ENCODE measurements at places on chromosomes 2 and 18.

GRCh38 chr2:148402786-148403185 lies 241.8 kb upstream of the EPC2 start:
- DNase-seq, result no peak

DNA sequence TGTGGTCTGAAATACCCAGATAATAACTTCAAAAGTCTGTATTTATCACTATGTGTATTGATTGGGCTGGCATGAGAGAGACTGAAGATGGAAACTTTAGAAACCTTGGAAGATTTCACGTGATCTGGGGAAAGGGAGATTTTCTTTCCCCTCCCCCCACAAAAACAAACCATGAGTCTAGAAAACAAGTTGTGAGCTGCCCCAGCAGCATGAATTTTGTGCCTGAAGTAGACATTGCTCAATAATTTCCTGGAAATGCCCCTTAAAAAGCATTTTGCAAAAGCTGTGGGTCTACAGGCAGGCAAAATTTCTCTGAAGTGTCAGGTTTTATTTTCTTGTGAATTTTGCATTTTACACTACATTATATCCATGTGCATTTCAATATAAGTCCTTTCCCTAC lies 101.8 kb downstream of the ETAA1 start:
- DNase-seq, result no peak

- DNase-seq, result peak; percentile 13
These were observed 37.1 kb downstream of the NEMP2 start for GRCh38 chr2:190497428-190497827.

- DNase-seq, result no peak
These were observed 61.7 kb upstream of the WIPF1 start for GRCh38 chr2:174659069-174659900.

- peak; percentile 85 for DNase-seq
These were observed 129.7 kb downstream of the TGIF1 start for GRCh38 chr18:3579701-3580100.

DNA sequence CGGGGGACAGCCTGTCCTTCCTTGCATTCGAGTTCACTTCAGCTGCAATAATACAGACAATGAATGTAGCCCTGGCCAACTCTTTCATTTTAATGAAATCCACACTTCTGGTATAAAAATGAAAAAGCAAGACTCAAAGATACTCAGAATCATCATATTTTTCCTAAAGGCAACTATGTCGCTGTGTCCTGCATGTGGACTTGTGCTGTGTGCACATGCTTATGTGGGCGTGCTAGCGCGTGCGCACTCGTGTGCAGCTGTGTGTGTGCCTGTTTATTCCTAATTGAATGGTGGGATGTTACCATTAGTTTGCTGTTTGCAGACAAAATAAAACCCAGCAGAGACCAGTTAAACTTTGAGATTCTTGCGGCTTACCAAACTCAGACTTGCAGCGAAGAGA lies 49.6 kb downstream of the SMIM21 start:
- DNase-seq, result no peak

- no peak for DNase-seq
These were observed 17.4 kb downstream of the SLC38A11 start for GRCh38 chr2:164937864-164938401.

GRCh38 chr18:61530681-61531080 lies 197.5 kb downstream of the CDH20 start:
- no peak for DNase-seq

DNA sequence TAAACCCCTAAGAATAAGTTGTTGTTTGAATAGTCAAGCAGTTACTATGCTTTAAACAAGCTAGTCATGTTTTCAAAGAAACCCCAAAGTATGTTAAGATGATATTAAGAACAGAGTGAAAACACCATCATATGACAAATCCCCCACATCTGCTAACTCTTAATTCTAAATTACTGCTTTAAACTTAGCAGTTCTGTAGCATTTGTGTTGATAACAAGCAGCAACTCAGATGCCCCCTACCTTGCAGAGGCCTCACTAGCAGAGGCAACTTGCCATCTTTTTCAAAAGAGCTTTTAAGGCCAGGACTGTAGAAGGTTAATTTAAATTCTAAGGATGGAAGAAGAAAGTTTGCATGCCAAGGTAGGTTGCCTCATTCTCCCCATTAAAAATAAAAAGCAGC lies 376.2 kb downstream of the SETBP1 start:
- peak; percentile 46 for DNase-seq

DNA sequence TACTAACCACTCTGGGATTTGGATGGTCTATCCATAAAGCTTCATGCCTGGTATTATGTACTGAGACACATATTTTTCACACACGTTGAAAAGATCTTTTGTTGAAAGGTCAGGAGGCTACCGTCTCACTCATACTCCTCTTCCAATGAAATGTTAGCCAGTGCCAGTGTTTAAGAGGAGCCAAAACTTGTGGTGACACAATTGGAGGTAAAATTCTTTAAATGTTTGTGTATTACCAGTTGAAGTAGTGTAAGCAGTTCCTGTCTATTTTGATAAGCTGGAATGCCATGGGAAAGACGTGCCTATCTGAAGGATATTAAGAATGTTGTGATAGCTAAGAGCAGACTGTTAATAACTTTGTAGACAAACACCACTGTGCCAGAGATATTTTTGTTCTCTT lies 32.1 kb downstream of the MARCHF7 start:
- DNase-seq, result peak; percentile 17

- DNase-seq, result no peak
These were observed 25.7 kb downstream of the MTHFD2 start for GRCh38 chr2:74223941-74224770.

- no peak for DNase-seq
These were observed 232.7 kb downstream of the PRKCE start for GRCh38 chr2:45884126-45884525.

DNA sequence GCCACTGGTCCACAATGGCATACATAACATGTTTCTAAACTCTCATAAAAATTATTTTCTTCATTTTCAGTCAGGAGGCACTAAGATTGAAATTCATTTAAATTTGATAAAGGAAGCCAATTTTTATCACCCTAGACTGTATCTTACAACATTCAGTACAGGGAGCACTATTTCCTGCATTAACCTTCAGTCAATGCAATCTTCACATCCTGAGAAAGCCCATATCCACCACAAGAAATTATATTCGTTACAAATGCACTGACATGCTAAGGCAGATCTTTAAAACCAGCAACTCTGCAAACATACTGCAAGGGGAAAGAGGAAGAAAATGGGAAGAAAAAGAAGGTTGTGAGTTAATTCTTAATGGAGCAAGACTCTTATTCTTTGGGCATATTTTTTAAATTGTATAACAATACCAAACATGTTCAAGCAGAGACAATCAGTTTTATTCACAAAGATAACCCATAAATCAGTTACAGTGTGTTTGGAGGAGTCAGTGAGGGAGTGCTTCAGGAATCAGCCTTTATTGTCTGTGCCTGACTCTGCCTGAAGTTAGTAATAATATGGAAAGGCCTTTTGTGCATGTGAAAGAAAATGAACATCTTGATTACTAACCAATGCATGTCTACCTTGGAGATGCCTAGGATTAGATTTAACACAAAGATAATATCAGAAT lies 370.1 kb downstream of the FBXO15 start:
- no peak for DNase-seq

DNA sequence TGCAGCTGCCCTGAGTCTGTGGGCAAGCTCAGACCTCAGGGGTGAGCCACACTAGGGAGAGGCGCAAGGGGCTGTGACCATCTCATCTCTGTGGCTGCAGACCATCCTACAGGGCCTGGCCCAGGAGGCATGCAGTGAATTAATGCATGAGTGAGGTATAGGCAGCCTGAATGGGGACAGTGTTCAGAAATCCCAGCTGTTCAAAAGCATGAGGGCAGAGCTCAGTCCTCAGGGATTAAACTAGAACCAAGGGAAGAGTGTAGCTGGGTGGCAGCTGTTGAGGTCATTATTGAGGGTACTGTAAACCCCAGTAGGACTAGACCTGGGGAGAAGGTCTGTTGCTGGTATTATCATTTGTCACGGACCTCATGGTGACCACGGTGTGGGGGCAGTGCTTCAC lies 17.0 kb downstream of the TMEM177 start:
- no peak for DNase-seq

- no peak for DNase-seq
These were observed 44.4 kb upstream of the TMEM163 start for GRCh38 chr2:134763164-134763710.

DNA sequence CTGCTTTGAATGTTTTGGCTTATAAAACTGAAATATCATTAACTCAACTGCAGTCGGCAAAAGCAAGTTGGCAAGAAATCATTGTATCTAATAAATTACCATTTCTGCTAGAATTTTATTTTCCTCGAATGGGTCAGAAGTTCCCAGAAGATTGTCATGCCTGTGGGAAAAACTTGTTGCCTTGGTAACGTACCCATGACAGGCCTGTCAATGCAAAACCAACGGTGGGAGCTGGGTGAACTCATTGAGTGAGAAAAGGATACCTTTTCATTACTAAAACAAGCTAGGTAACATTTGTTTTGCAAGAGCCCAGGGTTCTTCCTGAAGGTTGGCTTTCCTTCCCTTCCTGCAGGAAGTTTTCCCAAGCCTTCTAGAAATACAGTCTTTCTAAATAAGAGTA lies 9.5 kb downstream of the PLB1 start:
- DNase-seq, result no peak

- no peak for DNase-seq
These were observed 215.7 kb downstream of the IKZF2 start for GRCh38 chr2:212935752-212936151.

DNA sequence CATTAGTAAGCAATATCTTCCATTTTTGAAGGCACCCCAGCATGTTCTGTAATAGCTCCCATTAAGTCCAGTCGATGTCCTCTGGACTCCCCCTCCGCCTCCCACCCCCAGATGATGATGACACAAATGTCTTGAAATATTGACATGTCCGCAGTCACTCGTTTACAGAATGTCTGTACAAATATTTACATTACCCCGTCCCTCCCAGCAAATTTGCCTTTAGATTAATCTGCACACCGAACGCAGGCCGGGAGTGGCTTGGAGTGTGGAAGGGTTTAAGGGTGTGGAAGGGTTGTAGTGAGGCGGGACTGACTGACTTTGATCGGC lies 853 bp upstream of the OSBPL6 start:
- no peak for DNase-seq

Data from fibroblast of skin of right biceps (primary cell).